ENCODE measurements at places on chromosomes 2 and 18.

DNA sequence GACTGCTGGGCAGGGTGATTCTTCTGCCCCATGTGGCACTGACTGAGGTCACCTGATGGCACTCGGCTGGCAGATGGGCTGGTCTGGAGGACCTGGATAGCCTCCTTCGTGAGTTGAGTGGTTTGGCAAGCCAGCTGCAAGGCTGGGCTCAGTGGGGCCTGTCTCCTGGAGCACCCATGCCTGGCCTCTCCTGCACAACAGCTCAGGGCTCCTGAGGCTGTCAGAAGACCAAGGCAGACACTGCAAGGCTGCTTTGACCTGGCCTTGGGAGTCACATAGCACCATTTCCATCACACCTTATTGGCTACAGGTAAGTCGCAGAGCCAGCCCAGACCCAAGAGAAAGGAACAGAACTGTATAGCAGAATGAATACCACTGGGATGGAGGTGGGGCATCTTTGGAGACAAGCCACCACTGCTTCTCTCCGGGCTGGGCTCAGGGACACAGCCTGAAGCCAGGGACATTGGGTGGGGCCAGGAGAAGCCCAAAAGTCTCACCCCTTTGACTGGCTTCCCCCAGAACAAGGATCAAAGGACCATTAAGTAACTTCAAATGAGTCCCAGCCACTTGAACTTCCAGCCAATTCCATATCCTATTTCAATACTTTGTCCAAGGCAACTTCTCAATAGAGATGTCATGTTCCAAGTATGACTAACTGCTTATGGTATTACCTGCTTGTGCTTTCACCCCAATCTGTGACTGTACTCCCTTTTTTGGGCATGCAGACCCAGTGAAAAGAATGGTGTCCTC lies 156.3 kb downstream of the CABLES1 start:
- no peak for DNase-seq

- no peak for DNase-seq
Observed at GRCh38 chr18:64311859-64312258, 163.0 kb upstream of the LINC00305 start.

- DNase-seq, result no peak
Observed at GRCh38 chr2:156532989-156533388, 96.8 kb downstream of the GPD2 start.

DNA sequence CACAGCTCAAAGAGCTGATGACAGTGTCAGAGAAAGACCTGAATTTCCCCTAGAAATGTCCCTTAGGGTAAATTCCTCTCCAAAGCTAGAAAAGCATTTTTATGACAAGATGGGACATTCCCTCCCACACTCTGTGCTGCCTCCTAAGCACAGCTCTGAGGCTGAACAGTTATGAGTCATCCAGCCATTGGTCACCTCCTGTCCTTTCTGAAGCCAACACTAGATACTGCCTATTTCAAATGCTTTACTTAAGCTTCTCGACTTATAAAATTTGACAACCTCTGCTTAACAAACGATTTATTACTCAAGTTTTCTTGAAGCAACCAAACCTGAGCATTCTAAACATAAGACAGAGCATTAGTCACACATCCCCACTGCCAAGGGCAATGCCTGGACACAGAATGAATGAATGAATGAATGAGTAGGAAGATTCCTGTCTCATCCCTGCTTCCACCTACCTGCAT lies 35.4 kb downstream of the B4GALT6 start:
- DNase-seq, result no peak

DNA sequence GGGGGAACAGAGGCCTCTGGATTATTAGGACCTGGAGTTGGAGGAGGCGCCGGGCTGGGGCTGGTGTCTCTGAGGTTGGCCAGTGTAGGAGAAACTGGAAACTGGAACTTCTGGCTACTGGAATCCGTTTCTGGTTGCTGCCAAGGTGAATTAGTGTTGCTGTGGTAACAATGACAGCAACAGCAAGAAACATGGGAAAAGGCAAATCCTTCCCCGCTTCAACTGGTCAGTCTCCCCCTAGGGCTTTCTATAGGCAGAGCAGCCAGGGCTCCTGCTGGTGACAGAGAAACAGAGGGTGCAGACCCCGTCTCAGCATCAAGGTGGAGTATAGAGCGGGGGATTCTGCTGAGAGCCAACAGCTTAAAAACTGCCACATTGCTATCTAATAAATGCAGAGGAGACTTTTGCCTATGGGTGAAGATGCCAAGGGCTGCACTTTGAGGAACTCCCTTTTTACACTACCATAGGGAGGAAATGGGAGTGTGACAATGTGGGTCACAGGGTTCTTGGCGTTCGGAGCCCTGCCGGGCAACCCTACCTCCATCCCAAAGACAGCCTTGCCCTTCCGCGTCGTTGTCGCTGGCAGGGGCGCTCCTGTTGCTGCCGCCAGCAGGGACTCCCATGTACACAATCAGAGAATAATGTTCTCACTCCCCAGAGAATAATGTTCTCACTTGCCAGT lies 81.4 kb upstream of the CABLES1 start:
- no peak for DNase-seq

GRCh38 chr2:72821118-72821517 lies 4.7 kb downstream of the EXOC6B start:
- DNase-seq, result no peak

- DNase-seq, result no peak
Observed at GRCh38 chr2:20580690-20581437, 70.0 kb downstream of the HS1BP3 start.

GRCh38 chr2:109632158-109632789 lies 18.1 kb downstream of the SOWAHC start:
- DNase-seq, result no peak

- no peak for DNase-seq
Observed at GRCh38 chr18:59388817-59389216, 29.8 kb upstream of the LMAN1 start.

DNA sequence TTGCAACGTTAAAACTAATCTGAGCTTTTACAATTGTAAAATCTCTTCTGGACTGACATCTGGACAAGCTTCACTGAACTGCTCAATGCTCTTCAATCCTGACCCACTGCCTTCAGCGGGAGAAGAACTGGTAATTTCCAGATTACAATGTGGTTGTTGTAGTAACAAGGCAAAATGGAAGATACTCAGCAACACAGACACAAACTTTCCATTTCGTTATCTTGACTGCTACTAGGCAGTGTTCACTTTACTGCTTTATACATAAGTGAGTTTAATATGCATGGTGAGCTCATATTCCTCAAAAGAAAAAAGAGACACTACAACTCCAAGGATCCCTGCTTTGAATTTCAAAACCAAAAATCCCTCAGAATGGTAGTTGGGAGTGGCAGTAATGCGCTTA lies 51.9 kb downstream of the GRB14 start:
- no peak for DNase-seq
